ENCODE measurements at places on chromosomes 2 and 18. TPM values are rescaled to one million over a fixed set of nuclear protein-coding genes. Genes with fewer than 3 reads are reported as not detected.

- no peak for DNase-seq
Measured at GRCh38 chr2:54000524-54000923, 29.7 kb upstream of the PSME4 start.

The DCAF17 gene
- total RNA-seq: 70.5 TPM

The C2orf72 gene
- total RNA-seq: 27.7 TPM

- no peak for DNase-seq
Measured at GRCh38 chr18:47968006-47968676, 37.7 kb upstream of the SMAD2 start.

The LINC00305 gene
- not detected for total RNA-seq

DNA sequence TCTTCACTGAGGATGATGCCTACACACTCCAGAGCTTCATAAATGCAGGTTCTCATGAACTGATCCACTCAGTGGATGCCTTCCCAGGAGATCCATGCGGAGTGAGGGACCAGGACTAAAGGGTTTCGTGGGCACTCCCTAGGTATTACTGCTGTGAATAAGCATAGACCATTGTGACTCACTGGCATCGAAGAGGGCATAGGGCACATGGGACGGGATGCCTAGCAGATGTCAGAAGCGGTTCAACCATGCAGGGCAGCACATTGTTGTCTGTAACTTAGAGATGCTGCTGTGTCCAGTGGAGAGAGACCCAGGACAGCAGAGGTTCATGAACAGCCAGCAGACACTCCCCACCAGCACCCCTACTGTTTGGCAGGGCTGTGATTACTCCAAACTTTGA is 17.2 kb downstream of the GKN2 start:
- DNase-seq: no peak

DNA sequence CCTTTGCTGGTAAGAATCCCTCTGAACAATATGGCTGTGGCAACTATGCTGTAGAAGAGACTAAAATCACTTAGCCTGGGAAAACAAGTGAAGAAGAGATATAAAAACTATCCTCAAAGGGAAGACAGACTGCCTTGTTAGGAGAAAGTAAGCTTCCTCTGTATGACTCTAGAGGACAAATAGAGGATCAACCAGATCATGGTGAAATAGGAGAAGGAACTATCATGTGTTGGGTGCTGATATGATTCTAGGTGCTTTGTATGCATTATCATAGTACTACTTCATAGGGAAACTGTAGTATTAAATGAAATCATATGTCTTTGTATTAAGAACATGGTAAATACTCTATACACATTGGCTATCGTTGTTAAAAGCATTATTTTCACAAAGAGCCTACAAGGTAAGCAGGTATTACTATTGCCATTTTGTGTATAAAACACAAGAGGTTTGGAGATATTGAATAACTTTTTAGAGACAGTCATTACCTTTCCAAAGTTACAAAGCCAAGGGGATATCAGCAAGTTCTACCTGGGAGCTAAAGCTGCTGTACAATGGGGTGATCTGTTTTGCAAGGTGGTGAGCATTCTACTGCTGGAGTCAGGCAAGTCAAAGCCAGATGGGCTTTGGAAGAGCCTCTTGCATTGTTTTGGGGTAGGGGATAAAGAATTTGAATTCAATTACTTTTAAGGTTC is 402.6 kb downstream of the ALK start:
- DNase-seq: no peak

The TMEM247 gene
- total RNA-seq: not detected

DNA sequence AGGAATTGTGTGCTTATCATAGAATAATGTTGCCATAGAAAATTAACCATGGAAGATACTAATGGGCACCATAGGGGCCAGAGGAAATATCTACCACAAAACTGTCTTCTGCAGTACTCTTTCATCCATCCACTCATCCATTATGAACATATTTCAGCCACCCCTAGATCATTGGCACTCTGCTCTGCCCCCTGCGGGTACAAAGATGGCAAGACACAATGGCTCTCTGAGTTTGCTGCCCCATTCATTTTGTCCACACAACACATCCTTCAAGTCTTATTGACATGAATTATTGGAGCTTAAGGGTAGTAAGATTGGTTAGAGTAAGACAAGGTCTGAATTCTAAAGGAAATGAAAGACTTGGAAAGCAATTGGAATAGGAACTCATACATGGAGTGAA is 1224.7 kb upstream of the CELF4 start:
- DNase-seq: no peak

GRCh38 chr18:22974001-22974400 is 40.9 kb downstream of the RBBP8 start:
- DNase-seq: no peak

DNA sequence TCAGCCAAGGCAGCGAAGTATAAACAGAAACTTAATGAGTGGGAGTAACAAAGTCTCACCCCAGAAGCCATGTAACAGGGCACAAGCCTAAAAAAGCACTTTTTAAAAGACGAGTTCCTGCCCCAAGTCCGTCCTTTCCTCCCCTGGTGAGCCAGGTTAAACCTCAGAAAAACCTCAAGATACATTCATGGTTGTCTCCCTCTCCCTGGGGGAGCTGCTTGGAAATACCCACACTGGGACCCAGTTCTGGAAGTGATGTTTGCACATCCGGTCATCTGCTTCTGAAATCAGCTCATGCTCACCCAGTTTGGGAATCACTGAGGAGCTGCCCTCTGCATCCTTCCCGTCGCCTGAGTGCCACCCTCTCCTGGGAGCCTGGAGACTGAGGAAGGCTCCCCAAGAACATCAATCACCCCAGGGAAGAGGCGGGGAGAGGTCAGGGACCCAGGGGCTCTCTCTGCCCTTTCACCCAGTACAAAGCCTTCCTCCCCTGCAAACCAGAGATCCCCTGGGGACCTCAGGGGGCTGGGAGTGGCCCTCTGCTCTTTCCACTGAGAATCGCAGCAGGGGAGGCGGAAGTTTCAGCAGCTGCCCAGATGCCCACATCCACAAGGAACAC is 150.6 kb upstream of the AGAP1 start:
- DNase-seq: no peak

DNA sequence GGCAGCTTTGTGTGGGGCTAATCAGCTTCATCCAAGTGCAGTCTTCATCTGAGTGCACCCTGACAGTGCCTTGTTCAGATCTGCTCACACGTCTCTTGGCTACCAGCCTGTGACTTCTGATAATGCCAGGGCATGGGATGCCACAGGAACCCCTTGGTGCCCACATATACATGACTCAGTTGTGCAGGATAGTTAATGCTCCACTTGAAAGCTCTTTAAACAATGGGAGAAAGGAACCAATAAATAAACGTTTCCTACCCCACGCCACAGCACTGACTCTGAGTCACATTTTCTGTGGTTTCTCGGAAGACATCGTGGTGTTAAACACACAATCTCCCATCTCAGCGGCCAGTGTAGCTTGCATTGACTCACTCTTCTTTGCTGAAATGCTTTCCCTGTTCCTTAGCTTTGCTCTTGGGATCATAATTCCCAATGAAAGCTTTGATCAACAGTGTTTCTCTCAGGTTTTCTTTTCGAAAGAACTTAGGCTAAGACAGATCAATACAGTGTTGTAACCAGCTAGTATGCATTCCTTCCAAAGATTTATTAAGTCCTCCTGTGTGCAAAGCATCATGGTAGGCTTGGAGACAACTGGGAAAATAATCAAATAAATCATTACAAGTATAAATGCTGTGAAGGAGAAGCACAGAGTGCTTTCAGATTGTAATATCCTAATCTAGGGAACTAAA is 142.0 kb downstream of the COPS8 start:
- DNase-seq: no peak
